Thoracic aorta (tissue), 2 donors: ENCODE measurements at places on chromosomes 16 and 17. TPM values are rescaled to one million over a fixed set of nuclear protein-coding genes. Genes with fewer than 3 reads are reported as not detected.

- no peak overlapping the region for H3K4me3 ChIP-seq
- H3K27me3 ChIP-seq = no peaks in the 10 kb centered on the region
- DNase-seq = no peak
- H3K27ac ChIP-seq = no peak overlapping the region
Measured at GRCh38 chr16:6897876-6898485, 434.7 kb upstream of the RBFOX1 start.

DNA sequence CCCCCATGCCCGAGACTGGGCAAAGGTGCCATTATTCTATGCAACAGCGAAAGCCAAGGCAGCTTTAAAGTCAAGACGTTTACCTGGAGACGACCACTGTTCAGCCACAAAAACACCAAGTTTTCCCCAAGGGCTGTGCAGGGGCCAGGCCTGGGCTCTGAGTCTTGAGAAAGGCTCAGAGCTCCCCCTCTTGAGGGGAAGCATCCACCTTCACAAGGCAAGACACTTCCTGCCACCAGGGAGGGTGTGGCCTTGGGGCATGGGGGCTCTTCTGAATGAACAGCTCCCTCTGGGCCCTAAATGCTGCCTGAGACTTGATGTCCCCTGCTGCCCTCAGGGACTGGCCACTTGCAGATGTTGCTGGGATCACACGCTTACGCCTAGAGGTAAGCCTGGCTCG lies 26.5 kb downstream of the PDIA2 start:
- peaks cover 18% of the 10 kb centered on the region for H3K36me3 ChIP-seq

ADAM11 gene
- total RNA-seq = 0.41 TPM

DNA sequence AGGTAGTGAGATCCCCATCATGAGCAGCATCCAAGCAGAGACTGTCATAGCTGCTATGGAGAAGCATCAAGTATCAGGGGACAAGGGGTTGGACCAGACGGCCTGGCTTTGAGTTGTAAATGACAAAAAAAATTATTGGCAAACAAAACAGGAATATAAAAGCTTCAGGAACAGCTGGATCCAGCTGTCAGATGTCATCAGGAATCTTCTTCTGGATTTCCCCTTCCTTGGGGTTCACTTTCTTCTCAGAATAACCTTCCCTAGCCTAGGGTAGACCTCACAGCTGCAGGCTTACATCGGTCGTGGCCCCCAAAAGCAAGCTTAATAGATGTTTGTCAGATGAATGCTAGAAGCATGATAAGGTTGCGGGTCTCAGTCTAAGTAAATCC lies 17.2 kb upstream of the RAI1 start:
- no peaks in the 10 kb centered on the region for H3K36me3 ChIP-seq
- H3K27me3 ChIP-seq = no peaks in the 10 kb centered on the region

ATP2A1 gene
- 0.41 TPM for total RNA-seq

SLC12A3 gene
- not detected for total RNA-seq

DNA sequence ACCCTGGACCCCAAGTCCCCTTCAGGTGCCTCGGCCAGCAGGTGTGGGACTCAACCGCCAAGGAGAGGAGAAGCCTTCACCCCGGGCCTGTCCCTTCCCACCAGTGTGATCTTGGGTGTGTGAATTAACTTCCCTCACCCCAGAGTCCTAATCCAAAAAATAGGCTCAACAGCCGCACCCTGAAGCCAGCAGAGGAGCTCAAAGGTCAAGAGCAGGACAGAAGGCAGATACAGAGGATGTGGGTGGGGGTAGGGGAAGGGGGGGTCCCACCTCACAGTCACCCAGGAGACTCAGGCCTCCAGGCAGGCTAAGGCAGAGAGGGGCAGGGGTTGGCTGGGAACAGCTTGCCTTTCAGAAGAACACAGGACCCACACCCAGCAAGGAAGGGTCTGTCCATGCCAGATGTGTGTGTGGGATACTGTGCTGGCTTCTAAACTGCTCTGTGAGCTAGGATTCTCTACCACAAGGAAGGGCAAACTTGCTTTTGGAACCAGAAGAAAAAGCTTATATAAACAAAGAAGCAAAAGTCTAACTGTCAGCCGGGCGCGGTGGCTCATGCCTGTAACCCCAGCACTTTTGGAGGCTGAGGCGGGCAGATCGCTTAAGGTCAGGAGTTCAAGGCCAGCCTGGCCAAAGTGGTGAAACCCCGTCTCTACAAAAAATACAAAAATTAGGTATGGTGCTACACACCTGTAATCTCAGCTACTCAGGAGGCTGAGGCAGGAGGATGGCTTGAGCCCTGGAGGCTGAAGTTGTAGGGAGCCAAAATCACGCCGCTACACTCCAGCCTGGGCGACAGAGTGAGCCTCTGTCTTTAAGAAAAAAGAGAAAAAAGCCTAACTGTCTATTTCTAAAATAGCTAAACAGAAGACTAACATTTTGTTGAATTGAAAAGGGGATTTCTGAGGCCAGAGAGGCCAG lies 4.6 kb downstream of the PIEZO1 start:
- H3K27ac ChIP-seq = no peak overlapping the region
- H3K4me3 ChIP-seq = no peak overlapping the region
- no peaks in the 10 kb centered on the region for H3K27me3 ChIP-seq
- peaks cover 43% of the 10 kb centered on the region for H3K4me1 ChIP-seq
- DNase-seq = no peak

- H3K4me3 ChIP-seq = peak overlapping the region; percentile 66
- H3K27me3 ChIP-seq = no peaks in the 10 kb centered on the region
- DNase-seq = peak; percentile 99
- peak overlapping the region; percentile 80 for H3K27ac ChIP-seq
Measured at GRCh38 chr17:3004150-3004801, 59.1 kb downstream of the OR1D5 start.

LGALS9C gene
- not detected for total RNA-seq

DNA sequence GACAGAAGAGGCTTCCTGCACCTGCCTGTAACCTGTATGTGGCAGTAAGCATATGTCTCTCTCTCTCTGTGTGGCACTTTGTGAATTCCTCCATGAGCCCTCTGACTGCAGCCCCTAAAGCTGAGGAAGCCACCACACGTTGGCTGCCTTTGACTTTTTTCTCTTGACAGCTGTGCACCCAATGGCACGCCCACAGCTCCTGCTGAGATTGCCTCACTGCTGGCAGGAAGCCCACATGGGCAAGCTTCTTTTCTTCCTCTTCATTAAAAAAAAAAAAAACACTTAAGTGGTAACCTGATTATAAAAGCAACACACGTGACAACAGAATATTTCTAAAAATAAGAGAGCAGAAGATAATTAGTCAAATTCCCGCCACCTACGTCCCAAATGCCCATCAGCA lies 34.0 kb upstream of the PIRT start:
- no peak for DNase-seq
- H3K27me3 ChIP-seq = no peaks in the 10 kb centered on the region
- H3K4me3 ChIP-seq = no peak overlapping the region

- no peaks in the 10 kb centered on the region for H3K27me3 ChIP-seq
- H3K4me3 ChIP-seq = no peak overlapping the region
- H3K36me3 ChIP-seq = no peaks in the 10 kb centered on the region
- peaks cover 20% of the 10 kb centered on the region for H3K4me1 ChIP-seq
Measured at GRCh38 chr17:74458835-74459234, 7.6 kb upstream of the CD300A start.

DLX4 gene
- total RNA-seq = not detected

CPHXL gene
- total RNA-seq = not detected

GRCh38 chr16:3938843-3939624 lies 58.5 kb upstream of the CREBBP start:
- H3K27ac ChIP-seq = no peak overlapping the region
- no peaks in the 10 kb centered on the region for H3K27me3 ChIP-seq
- H3K36me3 ChIP-seq = no peaks in the 10 kb centered on the region
- peaks cover 12% of the 10 kb centered on the region for H3K4me1 ChIP-seq
- peak overlapping the region; percentile 79 for H3K4me3 ChIP-seq

DNA sequence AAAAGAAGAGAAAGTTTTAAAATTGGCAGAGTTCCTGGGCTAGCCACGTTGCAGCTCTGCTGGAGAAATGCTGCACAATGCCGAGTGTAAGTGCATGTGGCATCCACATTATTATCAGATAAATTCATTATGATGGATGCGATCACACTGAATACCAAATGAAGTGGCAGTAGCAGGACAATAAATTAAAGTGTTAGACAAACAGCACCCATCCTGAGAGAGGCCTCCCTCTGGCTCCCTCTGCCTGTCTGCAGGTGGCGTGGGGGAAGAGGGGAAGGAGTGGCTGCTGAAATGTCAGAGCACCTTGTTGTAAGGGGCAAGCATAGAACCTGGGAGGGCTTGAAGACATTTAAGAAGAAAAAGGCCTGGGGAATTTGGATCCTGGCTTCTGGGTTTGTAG lies 324.1 kb downstream of the HAPSTR1 start:
- no peaks in the 10 kb centered on the region for H3K36me3 ChIP-seq
- H3K4me3 ChIP-seq = no peak overlapping the region
- no peak for DNase-seq
- no peak overlapping the region for H3K27ac ChIP-seq
- H3K27me3 ChIP-seq = no peaks in the 10 kb centered on the region

DNA sequence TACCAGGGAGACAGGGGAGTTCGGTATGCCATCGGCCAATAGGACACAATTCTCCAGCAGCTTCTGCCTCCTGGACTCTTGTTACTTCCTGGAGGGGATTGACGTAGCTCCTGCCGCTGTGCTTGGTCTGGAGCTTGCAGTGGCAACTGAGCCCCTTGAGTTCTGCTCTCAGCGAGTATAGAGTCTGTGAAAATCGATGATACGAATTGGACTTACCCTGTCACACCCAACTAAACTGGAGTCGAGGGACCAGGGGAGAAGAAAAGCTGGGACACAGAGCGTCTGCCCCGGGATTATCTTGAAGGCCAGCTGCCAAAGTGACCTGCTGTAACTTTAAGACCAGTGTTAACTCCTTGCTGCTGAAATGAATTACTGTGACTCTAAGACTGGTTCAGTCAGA lies 22.2 kb downstream of the SEC14L1 start:
- DNase-seq = no peak
- H3K36me3 ChIP-seq = no peaks in the 10 kb centered on the region
- H3K4me3 ChIP-seq = no peak overlapping the region
- H3K27ac ChIP-seq = no peak overlapping the region
- peaks cover 27% of the 10 kb centered on the region for H3K4me1 ChIP-seq
- H3K27me3 ChIP-seq = no peaks in the 10 kb centered on the region

DNA sequence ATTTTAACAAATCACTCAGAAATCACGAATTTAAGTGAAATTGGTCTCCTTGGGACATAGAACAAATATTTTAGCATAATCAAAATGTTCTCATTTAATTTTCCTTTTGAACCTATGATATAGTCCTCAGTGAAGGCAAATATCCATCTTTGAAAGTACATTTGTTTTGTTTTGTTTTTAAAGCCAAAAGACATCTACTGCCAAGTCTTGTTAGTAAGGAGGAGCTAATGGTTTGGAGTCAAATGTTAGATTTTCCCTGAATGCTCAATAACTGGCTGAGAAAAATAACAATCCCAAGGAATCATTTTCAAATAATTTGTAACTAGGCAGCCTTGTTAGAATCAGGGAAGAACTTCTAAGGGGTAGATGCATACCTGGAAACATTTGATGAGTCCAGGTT lies 302.9 kb upstream of the MAF start:
- no peak overlapping the region for H3K27ac ChIP-seq
- no peaks in the 10 kb centered on the region for H3K27me3 ChIP-seq
- DNase-seq = no peak
- no peaks in the 10 kb centered on the region for H3K4me1 ChIP-seq
- no peak overlapping the region for H3K4me3 ChIP-seq

- H3K4me3 ChIP-seq = no peak overlapping the region
- no peak overlapping the region for H3K27ac ChIP-seq
- H3K36me3 ChIP-seq = no peaks in the 10 kb centered on the region
- H3K4me1 ChIP-seq = peaks cover 29% of the 10 kb centered on the region
- DNase-seq = no peak
- no peaks in the 10 kb centered on the region for H3K27me3 ChIP-seq
Measured at GRCh38 chr17:55734128-55734781, 11.6 kb upstream of the TMEM100 start.

DNA sequence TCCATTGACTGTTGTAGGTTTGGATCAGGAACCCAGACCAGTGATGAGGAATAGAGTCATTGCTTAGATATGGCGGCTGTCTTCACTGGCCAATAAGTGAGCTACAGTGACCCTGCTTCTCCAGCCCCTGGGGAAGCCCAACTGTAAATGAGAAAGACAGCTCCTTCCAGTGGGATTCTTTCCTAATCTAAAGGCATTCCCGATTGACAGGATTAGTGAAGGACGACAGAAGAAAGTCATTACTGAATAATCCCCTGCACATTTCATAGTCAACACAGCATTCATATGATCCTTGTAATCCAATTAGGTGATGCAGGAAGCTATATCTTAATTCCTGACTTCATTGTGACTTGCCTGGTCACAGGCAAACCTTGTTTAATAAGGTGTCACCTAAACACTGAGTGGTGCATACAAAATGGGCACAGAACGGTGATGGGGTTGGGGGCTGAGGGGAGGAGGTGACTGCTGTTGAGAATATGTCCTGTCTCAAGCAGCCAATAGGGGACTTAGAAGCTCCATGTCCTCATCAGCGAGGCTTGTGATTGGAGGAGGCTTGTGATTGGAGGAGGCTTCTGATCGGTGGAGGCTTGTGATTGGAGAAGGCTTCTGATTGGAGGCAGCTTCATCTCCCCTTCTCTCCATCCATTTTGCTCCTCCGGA lies 242.6 kb downstream of the XYLT1 start:
- H3K4me1 ChIP-seq = peaks cover 28% of the 10 kb centered on the region
- H3K36me3 ChIP-seq = no peaks in the 10 kb centered on the region
- no peak overlapping the region for H3K4me3 ChIP-seq
- DNase-seq = no peak
- H3K27ac ChIP-seq = no peak overlapping the region

GRCh38 chr16:17184026-17184425 lies 286.7 kb downstream of the XYLT1 start:
- no peak overlapping the region for H3K4me3 ChIP-seq
- no peak overlapping the region for H3K27ac ChIP-seq
- H3K4me1 ChIP-seq = no peaks in the 10 kb centered on the region
- H3K36me3 ChIP-seq = no peaks in the 10 kb centered on the region
- no peaks in the 10 kb centered on the region for H3K27me3 ChIP-seq
- no peak for DNase-seq

DNA sequence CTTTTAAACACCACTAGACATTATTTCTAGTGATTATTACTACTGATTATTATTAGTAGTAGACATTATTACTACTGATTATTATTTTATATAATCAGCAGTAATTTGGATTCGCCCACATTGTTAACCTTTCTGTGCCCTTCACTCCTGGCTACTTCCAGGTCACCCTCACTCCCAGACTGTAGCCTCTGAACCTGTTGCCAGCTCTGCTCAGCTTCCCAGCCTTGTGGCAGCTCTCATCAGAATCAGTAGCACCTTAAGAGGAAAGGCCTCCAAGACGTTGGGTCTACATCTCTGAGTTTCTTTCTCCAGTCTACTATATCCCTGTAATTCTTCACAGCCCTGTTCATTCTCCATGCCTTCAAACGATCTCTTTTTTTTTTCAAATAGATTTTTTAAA lies 137.0 kb downstream of the KATNIP start:
- no peak overlapping the region for H3K27ac ChIP-seq
- H3K4me3 ChIP-seq = no peak overlapping the region
- H3K27me3 ChIP-seq = no peaks in the 10 kb centered on the region
- no peak for DNase-seq
- H3K36me3 ChIP-seq = no peaks in the 10 kb centered on the region

GRCh38 chr17:67121316-67121891 lies 77.0 kb downstream of the CACNG1 start:
- H3K4me1 ChIP-seq = peaks cover 4% of the 10 kb centered on the region
- no peak for DNase-seq
- no peaks in the 10 kb centered on the region for H3K27me3 ChIP-seq
- no peak overlapping the region for H3K27ac ChIP-seq
- H3K36me3 ChIP-seq = no peaks in the 10 kb centered on the region
- H3K4me3 ChIP-seq = no peak overlapping the region
